Mesothelial cell of epicardium (in vitro differentiated cells): ENCODE measurements at places on chromosomes 4 and X. TPM values are rescaled to one million over a fixed set of nuclear protein-coding genes. Genes with fewer than 3 reads are reported as not detected.

MMRN1 gene
- total RNA-seq: not detected in 3 replicates

NDNF gene
- total RNA-seq: 8.6 to 10.1 TPM (median 9.9 TPM) in 3 replicates

ADGRG2 gene
- total RNA-seq: 0.98 to 1.0 TPM (median 0.99 TPM) in 3 replicates

TCEAL6 gene
- total RNA-seq: not detected in 3 replicates

EPHA5 gene
- 0.75 to 1.0 TPM (median 0.94 TPM) in 3 replicates for total RNA-seq

DCLK2 gene
- total RNA-seq: 49.2 to 52.5 TPM (median 49.5 TPM) in 3 replicates

PAGE1 gene
- not detected in 3 replicates for total RNA-seq

SLC34A2 gene
- 0.07 to 0.34 TPM (median 0.22 TPM) in 3 replicates for total RNA-seq

SOWAHB gene
- total RNA-seq: 1.1 to 1.3 TPM (median 1.2 TPM) in 3 replicates

MND1 gene
- 7.5 to 9.1 TPM (median 7.7 TPM) in 3 replicates for total RNA-seq

PHEX gene
- total RNA-seq: 0.70 to 1.2 TPM (median 0.96 TPM) in 3 replicates

FAAH2 gene
- total RNA-seq: 8.4 to 11.2 TPM (median 10.0 TPM) in 3 replicates

PCDH11X gene
- 9.8 to 13.5 TPM (median 12.5 TPM) in 3 replicates for total RNA-seq

PGAM4 gene
- not detected in 3 replicates for total RNA-seq

LRCH2 gene
- total RNA-seq: 29.1 to 29.5 TPM (median 29.4 TPM) in 3 replicates

APELA gene
- total RNA-seq: 0.56 to 1.0 TPM (median 0.58 TPM) in 3 replicates

CTAG2 gene
- not detected in 3 replicates for total RNA-seq

ARX gene
- total RNA-seq: not detected in 3 replicates

KDM6A gene
- 64.2 to 69.7 TPM (median 67.5 TPM) in 3 replicates for total RNA-seq

NAA11 gene
- not detected in 3 replicates for total RNA-seq

TNIP3 gene
- total RNA-seq: 0.27 to 0.51 TPM (median 0.27 TPM) in 3 replicates

FAM184B gene
- total RNA-seq: 0.04 TPM in 2 of 3 replicates, not detected in the other

REPS2 gene
- 5.2 to 7.2 TPM (median 6.9 TPM) in 3 replicates for total RNA-seq

IL2 gene
- not detected in 3 replicates for total RNA-seq

MAOA gene
- 0.51 to 1.1 TPM (median 0.63 TPM) in 3 replicates for total RNA-seq

PDCL2 gene
- not detected in 3 replicates for total RNA-seq

TLR3 gene
- 9.1 to 9.3 TPM (median 9.2 TPM) in 3 replicates for total RNA-seq

UGT2B28 gene
- total RNA-seq: not detected in 3 replicates

P2RY4 gene
- 0.94 to 1.1 TPM (median 0.97 TPM) in 3 replicates for total RNA-seq

CCSER1 gene
- 5.3 to 7.2 TPM (median 6.3 TPM) in 3 replicates for total RNA-seq

PLP1 gene
- 0.11 to 0.58 TPM (median 0.33 TPM) in 3 replicates for total RNA-seq

MXRA5 gene
- total RNA-seq: 131 to 139 TPM (median 134 TPM) in 3 replicates

EGF gene
- total RNA-seq: 1.0 to 2.0 TPM (median 1.3 TPM) in 3 replicates

DDX53 gene
- not detected in 3 replicates for total RNA-seq

DAPP1 gene
- 2.5 to 2.9 TPM (median 2.7 TPM) in 3 replicates for total RNA-seq

ARHGEF38 gene
- total RNA-seq: 0.22 to 0.69 TPM (median 0.36 TPM) in 3 replicates

GYG2 gene
- 60.8 to 68.1 TPM (median 62.8 TPM) in 3 replicates for total RNA-seq
